Fibroblast of skin of right quadriceps (primary cell): ENCODE measurements at places on chromosomes 2 and 18.

DNA sequence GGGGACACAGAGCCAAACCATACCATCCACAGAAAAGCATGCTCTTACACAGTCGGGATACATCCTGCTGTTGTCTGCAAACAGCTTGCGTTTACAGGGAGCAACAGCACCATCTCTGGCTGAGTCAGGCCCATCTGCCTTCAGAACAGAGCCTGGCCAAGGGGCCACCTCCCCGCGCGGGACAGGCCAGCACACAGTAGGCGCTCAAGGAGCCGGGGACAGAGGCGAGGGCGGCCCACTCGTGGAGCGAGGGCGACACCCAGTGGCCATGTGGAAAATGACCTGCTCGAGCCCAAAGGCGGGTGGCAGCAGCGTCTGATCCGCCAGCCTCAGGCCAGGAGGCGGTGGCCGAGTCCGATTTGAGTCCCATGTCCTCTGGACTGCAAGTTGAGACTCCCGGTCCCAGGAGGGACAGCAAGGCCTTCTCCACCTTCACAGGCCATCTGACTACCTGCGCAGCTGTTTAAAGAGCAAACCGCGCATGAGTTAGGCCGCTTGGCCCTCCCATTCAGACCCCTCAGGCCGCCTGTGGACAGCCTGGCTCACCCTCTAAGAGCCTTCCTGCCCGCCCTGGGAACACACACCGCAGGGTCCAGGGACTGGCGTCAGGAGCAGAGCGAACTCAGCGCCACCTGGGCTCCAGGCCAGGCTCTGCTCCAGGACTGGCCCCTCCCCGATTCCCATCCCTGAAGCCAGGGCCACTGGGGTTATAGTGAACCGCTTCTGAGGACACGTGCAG is 38.3 kb downstream of the TTC32 start:
- peak; percentile 48 for DNase-seq

DNA sequence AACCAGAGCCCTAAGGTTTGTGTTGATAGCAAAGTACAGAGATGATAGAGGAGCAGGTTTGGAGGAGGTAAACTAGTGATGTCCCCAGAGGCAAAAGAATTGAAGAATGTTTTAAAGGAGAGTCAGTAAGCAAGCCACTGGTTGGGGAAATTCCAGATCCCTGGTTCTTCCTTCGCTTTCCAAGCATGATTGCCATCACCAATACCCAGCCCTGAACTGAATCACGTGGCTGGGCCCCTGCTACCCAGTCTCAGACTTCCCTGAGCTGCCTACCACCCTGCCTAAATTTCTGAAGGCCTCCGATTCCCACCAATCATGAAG is 310.8 kb upstream of the STON1 start:
- DNase-seq = no peak

DNA sequence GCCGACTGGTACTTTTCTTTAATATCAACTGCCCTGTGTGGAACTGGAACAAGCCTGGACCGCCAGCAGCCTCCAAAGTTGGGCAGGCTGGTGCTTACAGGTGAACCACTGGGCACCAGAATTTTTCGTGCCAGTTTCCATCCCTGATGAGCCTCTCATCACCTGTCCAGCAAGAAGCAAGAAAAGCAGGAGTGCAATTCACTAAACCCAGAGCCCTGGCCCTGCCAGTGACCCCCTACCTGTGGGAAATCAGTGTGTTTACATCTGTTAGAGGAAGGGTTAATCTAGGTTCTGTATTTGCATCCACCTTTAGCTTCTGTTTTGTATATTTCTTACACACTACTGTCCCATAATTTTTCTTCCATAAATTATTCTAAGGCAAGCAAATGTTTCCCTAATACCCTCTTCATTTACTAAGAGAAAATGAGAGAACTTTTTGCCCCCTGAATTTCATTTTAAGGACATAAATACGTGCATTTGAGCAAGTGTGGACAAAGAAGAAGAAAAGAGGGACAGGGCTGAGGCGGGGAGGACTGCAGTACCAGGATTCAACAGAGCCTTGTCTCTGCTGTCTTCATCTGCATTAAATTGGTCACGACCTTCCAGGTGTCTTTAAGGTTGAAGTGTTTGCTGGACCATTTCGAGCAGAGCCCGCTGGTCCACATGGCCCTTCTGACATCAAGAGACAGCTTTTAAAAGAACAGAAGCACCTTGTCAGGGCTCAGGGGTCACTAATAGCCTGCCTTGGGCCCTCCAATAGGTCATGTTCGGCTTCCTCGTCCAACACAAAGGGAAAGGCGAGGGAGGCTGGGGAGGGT is 763.1 kb downstream of the BCL11A start:
- DNase-seq = no peak

- DNase-seq = no peak
Measured at GRCh38 chr18:76963936-76964335, 141.6 kb downstream of the ZNF236 start.

DNA sequence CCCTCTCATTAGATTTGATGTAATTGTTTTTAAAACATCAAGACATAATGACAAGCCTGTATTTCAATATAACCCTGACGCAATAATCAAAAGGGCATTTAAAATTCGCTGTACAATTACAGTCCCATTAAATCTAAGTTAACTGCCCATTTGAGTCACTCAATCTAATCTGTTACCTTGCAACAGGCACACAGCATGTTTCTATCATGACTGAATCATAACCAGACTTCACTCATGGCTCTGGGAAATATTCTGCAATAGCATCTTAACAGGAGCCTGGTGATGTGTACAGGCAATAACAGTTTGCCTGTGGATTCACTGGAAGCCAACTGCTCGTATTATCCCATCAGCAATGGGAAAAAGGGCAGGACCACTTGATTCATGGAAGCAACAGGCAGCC is 142.3 kb upstream of the NCKAP5 start:
- peak; percentile 42 for DNase-seq

DNA sequence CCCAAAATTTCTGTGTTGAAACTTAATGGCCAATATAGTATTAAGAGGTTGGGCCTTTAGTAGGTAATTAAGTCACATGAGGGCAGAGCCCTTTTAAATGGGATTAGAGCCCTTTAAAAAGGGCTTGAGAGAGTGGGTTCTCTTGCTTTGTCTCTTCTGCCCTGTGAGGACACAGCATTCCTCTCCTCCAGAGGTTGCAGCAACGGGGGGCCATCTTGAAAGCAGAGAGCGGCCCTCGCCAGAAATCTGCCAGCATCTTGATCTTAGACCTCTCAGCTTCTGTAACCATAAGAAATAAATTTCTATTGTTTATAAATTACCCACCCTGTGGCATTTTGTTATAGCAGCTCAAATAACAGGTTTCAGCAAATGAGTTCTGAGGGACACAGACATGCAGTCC is 305.0 kb upstream of the LRP1B start:
- no peak for DNase-seq

GRCh38 chr2:190184460-190184859 is 121.9 kb upstream of the MSTN start:
- no peak for DNase-seq

DNA sequence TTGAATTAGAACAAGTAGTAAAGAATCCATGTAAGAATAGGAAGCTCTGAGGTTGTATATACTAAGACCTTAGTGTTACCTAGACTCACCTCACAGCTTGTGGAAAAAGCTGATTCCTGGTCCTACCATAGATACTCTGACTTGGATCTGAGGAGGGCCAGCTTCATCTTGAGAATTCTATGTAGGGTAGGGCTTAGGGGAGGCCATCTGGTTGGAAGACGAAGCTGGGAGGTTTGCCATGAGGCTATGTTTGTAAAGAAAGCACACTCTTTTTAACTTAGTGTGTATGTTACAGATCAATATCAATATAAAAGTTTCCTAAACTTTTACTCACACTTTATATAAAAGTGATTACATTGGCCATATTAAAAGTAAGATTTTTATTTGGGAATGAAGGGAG is 77.1 kb upstream of the GALNT5 start:
- DNase-seq = no peak

DNA sequence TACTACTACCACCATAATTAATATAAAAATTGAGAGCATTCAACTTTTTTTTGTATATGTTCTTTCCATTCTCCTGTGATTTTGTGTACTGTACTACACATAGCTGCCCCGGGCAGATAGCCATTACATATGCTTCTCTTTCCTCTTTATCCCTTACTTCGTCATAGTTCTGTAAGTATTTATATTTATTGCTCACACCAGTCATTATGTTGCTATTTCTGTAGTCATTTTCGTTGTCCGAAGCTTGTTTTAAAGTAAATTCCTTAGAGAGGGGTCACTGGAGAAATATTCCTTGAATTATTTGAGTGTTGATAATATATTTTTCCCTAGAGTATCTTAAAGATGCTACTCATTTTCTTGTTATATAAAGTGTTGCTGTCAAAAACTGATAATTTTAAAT is 144.0 kb downstream of the CLIP4 start:
- peak; percentile 42 for DNase-seq

GRCh38 chr2:156436497-156437085 is 412 bp downstream of the GPD2 start:
- DNase-seq = no peak

DNA sequence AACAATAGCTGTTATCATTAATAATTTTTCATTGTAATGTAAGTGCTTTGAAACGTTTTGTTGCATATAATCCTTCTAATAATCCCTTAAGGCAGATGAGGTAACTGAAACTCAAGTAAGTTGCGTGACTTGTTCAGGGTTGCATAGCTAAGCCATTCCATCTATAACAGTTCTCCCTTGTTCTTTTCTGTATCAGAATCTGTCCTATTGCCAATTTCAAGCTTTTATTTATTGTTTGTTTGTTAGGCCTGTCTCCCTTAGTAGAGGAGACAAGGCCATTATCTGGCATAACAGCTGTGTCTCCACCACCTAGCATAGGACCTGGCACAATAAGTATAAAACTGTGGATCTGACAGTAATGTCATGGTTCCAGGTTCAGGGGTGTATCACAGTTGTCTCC is 19.4 kb downstream of the BABAM2 start:
- no peak for DNase-seq

DNA sequence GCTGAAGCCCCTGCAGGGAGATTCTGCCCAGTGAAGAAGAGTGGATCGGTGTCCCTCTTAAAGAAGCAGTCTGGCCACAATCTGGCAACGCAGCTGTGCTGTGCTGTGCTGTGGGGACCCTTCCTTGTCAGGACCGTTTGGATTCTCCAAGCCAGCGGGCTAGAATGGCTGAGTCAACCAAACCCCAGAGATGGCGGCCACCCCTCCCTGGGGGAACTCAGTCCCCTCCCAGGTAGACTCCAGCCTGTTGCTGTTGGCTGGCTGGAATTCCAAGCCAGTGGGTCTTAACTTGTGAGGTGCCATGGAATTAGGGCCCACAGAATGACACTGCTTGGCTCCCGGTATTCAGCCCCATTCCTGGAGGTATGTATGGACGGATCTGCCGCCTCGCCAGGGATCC is 62.3 kb downstream of the MMADHC start:
- DNase-seq = no peak

- no peak for DNase-seq
Measured at GRCh38 chr2:134682726-134683125, 36.1 kb downstream of the TMEM163 start.

GRCh38 chr18:60040971-60041370 is 141.2 kb downstream of the PMAIP1 start:
- DNase-seq = peak; percentile 79

DNA sequence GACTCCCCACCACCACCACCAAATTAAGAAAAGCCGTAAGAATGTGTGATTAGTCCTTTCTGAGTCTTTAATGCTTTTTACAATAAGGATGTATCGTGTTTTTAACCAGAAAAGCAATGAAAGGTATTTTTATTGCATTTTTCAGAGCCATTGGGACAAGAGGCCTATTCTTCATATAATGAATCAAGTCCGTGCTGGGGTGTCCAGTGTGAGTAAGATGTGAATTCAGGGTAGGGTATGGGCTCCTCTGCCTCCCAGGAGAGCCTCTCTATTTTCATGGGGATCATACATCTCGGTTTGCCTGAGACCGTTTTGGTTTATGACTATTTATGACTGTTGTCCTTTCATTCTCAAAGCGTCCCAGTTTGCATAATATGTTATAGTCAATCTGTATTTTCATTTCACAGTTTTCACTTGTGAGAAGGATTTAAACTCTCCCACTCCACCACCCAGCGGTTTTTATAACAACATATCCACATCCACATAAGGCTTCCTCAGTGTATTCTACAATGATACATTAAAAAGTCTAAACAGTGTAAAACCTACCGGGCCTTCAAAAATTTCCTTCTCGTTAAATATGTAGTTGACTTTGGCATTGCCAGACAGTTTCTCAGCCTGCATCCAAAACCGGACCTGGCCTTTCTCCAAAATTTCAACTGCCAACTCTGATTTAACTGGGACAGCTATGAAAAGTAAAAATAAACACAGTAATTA is 80.8 kb upstream of the LPIN2 start:
- DNase-seq = no peak

DNA sequence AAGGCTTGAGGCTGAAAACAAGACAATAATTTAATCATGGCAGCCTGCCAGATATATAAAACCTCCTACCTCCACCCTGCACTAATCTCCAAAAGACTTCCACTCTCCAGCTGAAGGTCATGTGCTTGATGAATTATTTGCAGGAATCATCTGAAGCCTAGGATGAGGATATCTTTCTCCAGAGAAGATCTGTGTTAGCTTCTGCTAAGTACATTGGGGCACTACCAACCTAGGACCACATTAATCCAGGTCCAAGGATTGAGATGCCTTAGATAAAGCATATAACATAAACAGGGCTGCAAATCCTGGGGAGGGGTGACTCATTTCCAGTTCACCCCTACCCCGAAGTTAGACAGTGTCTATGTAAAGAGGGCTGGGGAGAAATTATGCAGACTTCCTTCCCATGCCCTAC is 80.5 kb upstream of the FRZB start:
- DNase-seq = peak; percentile 7

DNA sequence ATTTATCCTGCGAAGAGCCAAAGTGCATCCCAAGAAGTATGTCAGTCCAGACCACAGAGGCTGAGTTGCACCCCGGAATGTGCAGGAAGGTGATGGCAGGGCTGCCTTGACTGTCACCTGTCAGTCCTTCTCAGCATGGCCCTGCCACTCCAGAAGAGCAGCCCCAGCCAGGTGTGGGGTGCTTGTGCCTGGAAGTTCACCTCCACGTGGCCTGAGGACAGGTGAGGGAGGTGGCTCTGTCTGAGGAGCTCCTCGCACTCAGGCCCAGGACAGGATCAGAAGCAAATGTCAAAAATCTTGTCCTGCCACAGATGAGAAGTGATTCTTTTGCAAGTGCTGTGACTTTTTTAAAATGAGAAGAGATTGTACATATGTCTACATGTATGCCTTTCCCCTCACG is 31.4 kb upstream of the B3GNT7 start:
- no peak for DNase-seq

GRCh38 chr2:218472988-218473387 is 54.1 kb downstream of the VIL1 start:
- DNase-seq = no peak

DNA sequence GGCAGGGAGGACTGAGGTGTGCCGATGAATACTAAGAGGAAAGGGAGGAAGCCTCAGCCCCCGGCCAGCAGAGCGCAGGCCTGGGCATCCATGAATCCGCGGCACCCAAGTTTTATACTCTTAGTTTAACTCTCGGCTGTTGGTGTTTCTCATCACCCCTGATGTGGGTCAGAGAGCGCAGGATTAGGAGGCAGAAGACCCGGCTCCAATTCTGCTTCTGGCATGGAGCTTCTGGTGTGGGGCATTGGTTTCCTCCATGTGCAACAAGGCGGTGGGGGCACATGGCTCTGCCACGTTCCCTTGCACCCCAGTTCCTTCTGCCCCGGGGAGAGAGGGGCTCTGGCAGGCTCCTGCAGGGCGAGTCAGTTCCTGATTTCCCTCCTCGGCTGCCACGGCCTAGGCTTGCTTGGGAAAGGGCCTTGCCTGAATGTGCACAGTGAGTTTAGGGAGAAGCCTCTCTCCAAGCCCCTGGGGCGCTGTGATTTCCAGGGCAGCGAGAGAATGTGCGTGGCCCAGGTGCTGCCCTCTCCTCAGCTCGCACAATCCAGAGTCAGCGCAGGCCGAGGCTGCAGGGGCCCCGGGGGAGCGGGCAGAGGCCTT is 36.2 kb upstream of the DNMT3A start:
- DNase-seq = no peak
